Cerebellar nuclear complex (tissue), 1 donor: ENCODE measurements at places on chromosomes 1 and 21.

- no peak for DNase-seq
Measured at GRCh38 chr1:220962031-220962751, 82.9 kb downstream of the HLX start.

- peak; percentile 97 for DNase-seq
Measured at GRCh38 chr1:46179138-46180081, 3.1 kb upstream of the P3R3URF start.

DNA sequence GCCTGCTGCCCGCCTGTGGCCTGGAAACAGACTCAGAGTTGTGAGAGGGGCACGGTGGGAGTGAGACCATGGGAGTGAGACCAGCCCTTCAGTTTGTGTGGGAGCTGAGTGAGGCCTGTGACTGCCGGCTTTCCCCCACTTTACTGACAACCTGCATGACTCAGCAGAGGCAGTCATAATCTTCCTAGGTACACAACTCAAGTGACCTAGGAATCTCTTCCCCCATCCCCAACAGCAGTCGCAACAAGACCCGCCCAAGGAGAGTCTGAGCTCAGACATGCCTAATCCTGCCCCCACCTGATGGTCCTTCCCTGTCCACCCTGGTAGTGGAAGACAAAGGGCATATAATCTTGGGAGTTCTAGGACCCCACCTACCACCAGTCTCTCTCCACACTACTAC lies 44.2 kb downstream of the KLHL20 start:
- DNase-seq = no peak

DNA sequence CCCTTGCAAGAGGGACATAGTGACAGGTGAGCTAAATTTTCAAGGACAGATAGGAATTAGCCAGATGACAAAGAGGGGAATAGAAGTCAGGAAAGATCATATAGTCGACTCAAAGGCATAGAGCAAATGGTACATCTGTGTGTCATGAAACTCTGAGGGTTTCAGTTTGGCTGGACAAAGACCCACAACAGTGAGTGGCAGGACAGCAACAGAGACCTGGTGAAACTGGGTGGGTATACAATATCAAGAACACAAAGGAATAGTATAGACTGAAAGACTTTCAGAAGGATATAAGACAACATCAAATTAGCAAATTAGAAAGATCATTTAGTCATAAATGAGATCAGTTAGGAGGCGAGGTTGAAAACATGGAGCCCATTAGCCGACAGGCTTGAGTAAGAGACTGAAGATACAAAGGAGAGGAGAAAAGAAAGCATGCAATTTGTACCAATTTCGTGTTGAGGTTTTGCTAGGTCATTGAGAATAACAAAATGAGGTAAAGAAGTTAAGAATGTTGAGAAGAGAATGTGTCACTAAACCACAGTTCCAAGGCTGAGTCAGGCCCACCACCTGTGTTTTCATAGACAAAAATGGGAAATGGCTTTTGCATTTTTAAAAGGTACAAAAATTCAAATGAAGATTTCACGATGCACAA lies 213.8 kb downstream of the HHIPL2 start:
- no peak for DNase-seq

GRCh38 chr1:13769830-13770229 lies 69.8 kb downstream of the PRDM2 start:
- DNase-seq = no peak

- no peak for DNase-seq
Measured at GRCh38 chr1:18943914-18944572, 12.4 kb downstream of the IFFO2 start.

DNA sequence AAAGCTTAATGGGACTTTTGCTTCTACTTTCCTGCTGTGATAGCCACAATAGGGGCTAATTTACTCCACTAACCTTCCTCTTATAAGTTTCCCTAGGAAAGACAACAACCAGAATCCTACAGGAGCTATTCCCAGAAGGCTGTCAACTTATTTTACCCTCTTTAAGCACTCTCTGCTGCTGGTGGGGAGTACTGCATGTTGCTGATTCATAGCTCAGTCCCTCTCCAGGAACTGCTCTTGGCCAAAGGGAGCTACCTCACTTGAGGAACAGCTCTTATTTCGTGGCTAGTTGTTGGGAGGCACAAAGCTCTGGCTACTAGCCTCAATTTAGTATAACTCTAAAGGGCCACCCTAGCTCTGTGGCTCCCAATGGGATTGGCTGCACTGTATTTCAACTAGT lies 37.2 kb downstream of the ADSS2 start:
- no peak for DNase-seq

DNA sequence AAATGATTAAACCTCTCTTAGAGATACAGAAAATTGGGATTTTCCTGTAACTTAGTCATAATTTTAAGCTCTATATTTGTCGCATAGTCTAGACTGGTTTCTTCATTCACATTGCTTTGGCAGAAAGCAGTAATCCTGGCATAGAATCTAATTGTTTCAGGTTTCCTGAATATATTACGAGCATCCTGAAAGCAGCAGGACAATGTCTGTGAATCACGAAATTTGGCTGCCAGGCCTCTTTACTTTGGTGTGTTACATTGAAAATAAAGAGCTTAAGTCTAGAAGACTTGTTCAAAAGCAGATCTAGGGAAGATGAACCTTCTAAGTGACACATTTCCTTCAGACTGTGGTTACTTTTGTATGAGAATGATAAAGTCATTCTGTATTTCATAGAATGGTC lies 72.2 kb downstream of the TDRD5 start:
- no peak for DNase-seq

- no peak for DNase-seq
Measured at GRCh38 chr1:27203946-27204345, 30.5 kb upstream of the WDTC1 start.

- no peak for DNase-seq
Measured at GRCh38 chr1:44425341-44426082, 20.5 kb downstream of the RNF220 start.

- DNase-seq = no peak
Measured at GRCh38 chr1:90711696-90712095, 5.4 kb downstream of the BARHL2 start.

DNA sequence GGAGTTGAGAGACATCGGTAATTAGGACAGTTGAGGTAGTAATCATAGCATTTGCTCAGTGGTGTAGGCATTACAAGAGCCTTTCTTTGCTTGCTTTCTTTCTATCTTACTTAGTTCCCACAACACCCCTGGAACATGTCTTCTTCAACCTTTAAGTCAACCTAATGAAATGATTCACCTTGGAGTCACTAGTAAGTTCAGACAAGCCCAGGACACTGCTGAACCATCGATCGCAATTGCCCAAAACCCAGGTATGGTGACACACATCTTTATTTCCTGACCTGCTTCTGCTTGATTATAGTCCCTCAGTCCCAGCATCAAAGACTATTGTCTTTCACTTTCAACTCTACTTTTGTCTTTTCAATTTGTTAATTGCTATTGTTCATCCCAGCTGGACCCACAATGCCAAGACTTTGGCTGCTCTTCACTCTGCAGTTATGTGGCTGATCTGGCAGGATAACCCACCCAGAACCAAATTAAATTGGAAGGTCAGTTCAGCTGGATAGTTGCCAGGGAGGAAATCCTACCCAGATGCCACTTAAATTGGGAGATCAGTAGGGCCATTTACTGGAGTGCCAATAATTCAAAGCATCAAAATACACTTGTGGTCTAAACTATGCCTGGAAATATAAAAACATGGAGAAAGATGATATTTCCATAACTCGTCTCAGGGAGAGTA lies 272.9 kb downstream of the RWDD3 start:
- DNase-seq = no peak

GRCh38 chr1:59698386-59698785 lies 116.4 kb upstream of the HOOK1 start:
- no peak for DNase-seq

DNA sequence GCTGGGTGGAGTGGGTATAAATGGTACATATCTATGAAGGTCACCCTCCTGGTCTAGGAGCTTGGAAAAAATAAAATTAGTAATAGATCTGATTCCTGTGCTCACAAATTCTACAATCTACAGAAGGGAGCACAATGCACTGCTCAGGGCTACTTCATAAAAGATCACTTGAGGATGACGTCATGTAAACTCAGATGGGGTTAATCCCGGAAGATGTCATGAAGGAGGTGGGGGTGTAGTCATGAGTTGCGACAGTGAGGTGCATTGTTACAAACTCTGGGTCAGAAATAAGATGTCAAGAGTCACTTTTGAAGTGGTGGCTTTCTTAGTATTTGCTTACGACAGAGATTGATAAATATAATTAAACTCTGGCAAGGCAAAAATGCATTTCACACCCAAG lies 68.2 kb downstream of the LHX9 start:
- no peak for DNase-seq

GRCh38 chr1:151222130-151222529 lies 23.8 kb downstream of the PIP5K1A start:
- DNase-seq = no peak

- DNase-seq = no peak
Measured at GRCh38 chr1:208189716-208190115, 54.5 kb downstream of the PLXNA2 start.
